ENCODE measurements at places on chromosomes 1 and 21.

GRCh38 chr1:162857850-162858249 lies 3.1 kb downstream of the CCDC190 start:
- DNase-seq: no peak

DNA sequence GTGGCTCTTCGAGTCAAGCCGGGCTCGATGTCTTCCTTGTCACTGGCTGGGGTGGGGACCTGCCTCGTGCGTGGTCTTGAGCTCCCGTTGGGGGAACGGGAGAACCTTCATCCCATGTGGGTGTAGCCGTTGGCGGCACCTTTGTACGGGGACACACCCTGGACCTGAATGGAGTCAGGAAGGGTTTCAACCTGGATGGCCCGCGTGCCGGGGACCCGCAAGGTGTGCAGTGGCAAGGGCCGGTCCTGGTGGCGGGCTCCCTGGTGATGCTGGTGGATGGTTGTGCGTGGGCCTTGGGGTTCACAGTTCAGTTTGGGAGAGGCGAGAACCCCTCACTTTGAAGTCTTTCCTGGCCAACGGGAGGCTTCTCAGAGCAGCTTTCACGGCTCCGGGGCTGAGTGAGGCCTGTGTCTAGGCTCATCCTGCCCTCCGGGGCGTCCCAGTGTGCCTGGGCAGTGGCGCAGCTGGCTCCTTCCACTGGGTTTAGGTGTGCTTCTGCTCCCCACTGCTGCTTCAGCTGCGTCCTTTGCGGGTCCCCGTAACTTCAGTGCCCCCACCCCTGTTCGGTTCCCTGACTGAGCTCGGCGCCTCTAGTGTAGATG lies 11.4 kb downstream of the SKI start:
- no peak for DNase-seq

- no peak for DNase-seq
These were observed 52.2 kb downstream of the SSBP3 start for GRCh38 chr1:54353959-54354358.

- no peak for DNase-seq
These were observed 15.5 kb downstream of the LYPLAL1 start for GRCh38 chr1:219189021-219189824.

DNA sequence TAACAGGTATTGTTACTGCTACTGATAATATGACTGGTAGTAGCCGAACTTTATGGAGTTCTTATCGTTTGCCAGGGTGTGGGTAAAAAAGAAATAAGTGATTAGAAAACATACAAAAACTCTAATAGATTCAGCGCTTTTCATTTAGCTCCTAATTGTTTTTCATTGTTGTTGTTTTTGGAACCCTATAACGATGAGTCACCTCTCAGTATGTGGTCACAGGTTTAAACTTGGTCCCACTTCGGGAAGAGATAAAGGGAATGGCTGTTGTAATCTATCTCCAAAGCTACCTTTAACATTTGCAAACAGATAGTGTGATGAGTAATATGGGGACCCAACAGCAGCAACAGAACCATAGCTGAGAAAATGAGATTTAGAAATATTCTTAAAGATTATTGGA lies 62.7 kb upstream of the BCL10 start:
- no peak for DNase-seq

GRCh38 chr1:17596651-17597509 lies 57.4 kb downstream of the ARHGEF10L start:
- no peak for DNase-seq

DNA sequence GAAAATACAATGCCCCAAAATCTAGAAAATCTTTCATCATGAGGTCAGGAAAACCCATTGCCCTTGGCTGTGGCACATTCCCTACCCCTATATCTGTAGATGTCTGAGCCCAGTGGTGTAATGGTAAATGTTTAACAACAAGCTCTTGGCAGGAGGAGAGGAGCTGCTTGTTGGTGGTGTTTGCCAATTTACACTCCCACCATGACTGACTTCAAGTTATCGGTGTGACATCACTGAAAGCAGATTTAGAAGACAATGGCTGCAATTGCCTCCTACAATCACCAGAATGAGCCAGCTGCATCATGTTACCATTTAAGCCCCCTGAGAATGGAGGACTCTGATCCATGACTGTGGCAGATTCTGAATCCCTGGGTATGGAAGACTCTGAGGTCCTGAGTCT lies 70.9 kb downstream of the SDC3 start:
- no peak for DNase-seq

GRCh38 chr1:61227857-61228550 lies 145.6 kb downstream of the NFIA start:
- DNase-seq: no peak

DNA sequence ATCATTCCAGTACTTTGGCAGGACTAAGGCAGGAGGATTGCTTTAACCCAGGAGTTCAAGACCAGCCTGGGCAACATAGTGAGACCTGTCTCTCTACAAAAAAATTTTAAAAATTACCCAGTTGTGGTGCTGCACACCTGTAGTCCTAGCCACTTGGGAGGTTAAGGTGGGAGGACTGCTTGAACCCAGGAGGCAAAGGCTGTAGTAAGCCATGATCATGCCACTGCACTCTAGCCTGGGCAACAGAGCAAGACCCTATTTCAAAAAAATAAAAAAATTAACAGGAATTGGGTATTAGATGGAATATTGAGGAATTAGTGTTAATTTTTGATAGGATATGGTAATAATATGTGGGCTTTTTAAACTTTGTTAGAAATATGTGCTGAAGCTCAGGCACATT lies 16.8 kb downstream of the TAF13 start:
- no peak for DNase-seq

- no peak for DNase-seq
These were observed 410.1 kb downstream of the BRINP3 start for GRCh38 chr1:190067592-190067991.

DNA sequence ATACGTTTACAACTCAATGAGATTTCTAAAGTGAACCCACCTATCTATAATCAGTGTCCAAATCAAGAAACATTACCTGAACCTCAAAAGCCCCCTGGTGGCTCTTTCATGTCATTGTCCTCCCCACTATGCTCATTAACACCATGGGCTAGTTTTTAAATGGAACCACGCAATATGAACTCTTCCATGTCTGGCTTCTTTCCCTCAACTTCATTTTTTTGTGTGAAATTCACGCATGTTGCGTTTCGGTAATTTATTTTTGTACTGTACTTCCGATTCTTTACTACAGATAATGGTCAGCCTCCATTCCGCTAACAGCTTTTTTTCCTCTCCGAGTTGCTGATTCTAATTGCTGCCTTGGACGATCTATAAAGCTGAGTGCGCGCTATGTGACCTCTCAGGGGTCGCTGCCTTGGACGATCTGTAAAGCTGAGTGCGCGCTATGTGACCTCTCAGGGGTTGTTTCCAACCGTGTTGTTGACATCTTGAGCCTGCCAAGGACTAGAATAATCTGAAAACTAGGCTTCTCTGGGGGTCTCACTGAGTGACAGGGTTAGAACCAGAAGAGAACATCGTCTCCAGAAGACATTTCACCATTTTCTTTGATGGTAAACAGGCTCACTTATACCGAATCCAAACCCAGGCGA lies 1.1 kb upstream of the CACYBP start:
- DNase-seq: no peak

- DNase-seq: no peak
These were observed 26.9 kb upstream of the BACE2 start for GRCh38 chr21:41141031-41141457.

DNA sequence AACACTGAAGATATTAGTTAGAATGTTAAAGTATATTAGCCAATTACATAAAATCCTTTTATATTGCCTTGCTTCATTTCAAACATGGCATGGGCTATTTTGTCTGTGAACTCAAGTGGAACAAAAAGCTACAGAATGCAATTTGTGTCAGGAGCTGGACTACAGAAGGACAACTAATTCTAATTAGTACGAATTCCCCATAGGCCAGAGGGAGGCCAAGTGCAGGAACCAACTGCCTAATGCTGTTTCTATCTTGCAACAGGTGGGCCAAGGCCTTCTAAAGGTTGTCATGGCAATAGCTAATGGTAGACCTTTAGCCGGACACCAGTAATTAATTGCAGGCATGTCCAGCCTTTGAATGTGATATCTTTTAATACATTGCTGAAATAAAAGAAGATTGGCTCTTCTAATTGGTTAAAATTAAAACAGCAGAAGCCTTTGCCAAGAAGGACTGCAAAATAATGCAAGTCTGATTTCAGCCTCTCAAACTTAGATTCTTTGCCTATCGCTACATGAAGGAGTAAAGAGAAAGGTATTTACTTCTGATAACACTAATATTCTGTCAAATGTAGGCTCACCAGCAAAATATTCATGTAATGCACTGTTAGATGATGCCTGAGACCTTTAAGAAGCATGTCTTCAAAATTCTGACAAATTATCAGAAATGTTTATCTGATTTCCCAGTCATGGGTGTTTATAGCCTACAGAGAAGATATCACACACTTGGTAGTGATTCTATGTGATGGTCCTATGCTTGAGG lies 232.1 kb downstream of the LMO4 start:
- no peak for DNase-seq

DNA sequence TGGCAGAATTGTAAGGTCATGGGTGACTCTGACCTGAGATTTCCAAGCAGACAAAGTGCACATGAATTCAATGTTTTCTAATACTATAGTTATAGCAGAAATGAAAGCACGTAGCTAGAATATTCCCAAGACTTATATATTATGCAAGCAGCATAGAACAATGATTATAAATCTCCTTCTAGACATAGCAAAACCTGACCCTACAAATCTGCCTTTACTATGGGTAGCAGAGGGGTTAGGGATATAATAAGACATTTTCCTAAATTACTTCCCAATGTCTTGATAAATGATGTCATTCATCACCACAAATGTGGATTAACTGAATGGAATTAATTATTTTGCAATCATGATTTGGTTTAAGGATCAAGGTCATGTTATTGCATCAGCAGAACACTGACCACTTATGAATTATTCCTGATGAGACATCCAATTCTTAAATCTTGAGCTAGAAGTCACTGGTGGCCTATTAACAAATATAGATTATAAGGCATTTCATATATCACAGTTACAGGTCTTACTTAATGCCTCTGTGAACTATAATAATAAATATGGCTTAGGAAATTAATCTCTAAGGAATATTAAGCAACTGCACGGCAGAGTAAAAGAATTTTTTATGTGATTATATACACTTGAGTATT lies 776.6 kb downstream of the AMY1C start:
- DNase-seq: no peak

DNA sequence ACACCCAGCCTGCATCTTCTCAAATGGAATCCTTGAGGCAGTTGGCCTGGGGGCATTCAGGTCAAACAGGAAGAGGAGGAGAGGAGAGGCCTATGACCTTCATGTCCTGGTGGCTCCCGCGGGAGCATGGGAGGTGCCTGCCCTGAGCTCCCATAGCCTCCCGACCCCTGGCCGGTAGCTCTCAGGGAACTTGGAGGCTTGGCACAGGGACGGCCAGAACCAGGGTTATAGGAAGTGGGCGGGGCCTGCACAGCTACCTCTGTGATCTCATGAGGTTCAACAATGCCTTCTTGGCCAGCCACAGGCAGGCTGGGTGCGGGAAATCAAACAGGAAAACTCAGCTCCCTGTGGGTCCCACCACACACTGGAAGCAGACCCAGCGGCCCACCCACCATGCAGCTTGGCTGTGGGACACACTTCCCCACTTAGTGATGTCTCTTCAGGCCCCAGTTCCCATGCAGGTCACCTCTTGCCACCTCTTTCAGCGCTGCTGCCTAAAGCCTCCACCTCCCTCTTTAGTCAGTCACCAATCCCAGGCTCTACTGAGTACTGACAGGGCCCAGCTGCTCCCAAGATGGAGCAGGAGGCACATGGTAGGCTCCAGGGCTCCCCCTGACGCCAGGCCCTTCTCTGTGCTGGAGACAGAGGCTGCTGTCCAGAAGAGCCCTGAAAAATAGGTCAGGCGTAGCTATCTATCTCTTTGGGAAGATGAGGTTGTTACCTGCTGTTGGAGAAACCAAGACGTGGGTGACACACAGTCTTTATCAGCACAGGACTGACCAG lies at the start of gene SLFNL1:
Gene SLFNL1 (minus strand): TSS at position 200 of the 783 bp plus-strand sequence. CDS start 1,065 bp downstream, outside the sequence.
- no peak for DNase-seq

- no peak for DNase-seq
These were observed 28.1 kb downstream of the TTLL7 start for GRCh38 chr1:83970802-83971201.

DNA sequence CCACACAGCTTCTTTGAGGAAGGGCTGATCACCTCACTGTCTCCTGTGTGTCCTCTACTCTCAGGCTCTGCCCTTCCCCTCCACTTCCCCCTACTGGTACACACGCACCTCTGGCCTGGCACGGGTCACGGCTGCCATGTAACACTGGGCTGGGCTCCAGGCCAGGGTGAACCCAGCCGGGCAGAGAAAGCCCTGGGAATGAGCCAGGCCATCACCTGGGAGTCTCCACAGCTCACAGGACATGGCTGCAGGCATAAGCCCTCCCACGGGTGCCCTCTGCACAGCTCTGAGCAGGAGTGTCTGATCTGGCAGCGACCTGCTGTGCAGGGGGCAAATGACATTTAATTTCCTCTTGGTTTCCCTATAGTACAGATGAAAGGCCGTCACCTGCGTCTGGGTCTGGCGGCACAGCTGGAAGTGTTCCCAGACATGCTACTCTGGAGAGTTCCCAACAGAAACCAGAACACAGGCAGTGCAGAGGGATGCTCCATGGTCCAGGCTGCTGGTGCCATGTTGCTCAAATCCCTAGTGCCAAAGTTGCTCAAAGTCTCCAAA lies 61.2 kb downstream of the ERI3 start:
- no peak for DNase-seq

- DNase-seq: no peak
These were observed at the start of gene PRKACB for GRCh38 chr1:84143796-84144565. PRKACB (plus strand) TSS chr1:84144271; CDS start chr1:84144362, 91 bp downstream.

DNA sequence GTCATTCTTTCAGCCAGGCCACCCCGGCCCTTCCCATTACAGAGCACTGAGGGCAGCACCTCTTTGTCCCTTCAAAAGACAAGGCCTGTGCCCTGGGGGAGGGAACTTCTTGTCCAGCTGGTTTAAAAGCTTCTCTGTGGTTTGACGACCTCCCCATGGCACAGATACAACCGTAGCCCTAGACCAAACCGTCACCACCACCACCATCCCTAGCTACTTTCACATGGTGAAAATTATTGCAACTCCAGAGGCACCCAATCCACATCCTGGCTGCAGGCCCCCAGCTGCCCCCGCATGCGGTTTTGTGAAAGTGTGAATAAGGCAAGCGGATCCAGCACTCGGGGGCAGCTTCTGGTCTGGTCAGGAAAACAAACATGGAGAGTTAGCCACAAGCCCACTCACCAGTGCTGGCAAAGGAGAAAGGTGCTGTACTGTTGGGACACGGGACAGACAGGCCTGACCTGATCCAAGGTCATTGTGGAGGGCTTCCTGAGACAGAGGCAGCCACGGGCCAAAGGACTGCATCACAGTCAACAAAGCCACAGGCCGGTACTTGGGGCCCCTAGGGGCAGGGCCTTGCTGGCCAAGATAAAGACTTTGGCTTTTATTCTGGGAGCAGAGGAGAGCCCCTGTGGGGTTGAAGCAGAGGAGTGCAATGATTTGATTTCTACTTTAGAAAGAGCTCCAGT lies 31.2 kb downstream of the CDCA8 start:
- no peak for DNase-seq

GRCh38 chr1:51512606-51513005 lies 6.5 kb downstream of the EPS15 start:
- DNase-seq: no peak
